ENCODE measurements at places on chromosomes 1 and 21.

DNA sequence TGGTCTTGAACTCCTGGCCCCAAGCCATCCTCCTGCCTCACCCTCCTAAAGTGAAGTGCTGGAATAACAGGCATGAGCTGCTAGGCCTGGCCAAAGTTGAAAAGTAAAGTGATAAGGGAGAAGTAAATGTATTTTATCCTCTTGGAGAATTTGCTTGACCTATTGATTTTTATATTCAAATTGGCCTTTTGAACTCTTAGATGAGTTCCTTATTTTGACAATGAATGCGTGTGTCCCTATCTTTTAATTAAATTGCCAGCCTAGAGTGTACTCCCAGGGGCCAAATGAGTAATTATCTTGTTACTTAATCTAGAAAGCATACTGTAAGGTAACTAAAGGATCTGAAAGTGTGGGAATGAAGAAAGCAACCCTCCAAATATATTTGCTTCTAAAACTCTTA lies 11.4 kb downstream of the RNF11 start:
- no peak for DNase-seq

- DNase-seq, result no peak
Observed at GRCh38 chr1:178946855-178947676, 76.2 kb upstream of the ANGPTL1 start.

DNA sequence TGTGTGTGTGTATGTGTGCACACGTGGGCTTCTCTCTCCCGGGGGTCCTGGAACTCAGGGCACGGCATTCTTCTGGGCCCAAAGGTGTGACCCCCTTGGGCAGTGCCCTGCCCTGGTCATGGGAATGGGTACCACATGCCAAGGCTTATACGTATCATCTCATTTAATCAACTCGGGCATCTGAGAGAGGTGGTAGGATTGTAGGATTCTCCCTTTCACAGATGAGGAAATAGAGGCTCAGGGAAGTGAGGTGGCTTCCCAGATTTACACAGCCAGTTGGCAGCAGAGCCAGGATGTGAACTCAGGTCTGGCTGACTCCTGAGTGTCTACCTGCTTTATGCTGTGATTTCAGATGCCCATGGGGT lies 15.2 kb downstream of the MYOM3 start:
- no peak for DNase-seq

GRCh38 chr1:3334366-3334765 lies 120.1 kb upstream of the ARHGEF16 start:
- DNase-seq, result no peak

DNA sequence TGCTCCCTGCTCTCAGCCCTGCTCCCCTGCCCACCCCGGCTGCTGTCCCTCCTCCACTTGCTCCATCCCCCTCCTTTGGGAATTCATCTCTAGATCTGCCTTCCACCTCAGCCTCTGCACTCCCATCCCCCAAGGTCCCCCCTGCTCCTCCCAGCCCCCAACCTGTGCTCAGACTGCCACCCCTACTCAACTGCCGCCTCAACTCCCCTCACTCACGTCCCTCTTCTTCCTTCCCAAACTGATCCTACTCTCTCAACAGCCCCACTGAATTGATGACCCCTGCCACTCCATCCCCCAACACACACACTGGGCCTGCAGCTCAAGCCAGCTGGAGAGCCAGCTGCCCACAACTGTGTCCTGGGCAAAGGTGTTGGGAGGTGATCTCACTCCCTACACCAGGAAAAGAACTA lies 15.8 kb upstream of the ETV3L start:
- no peak for DNase-seq

Measured in SW 1271 (cell line).